COR-L47 (cell line): ENCODE measurements at places on chromosomes 11 and 22.

- no peak for DNase-seq
Observed at GRCh38 chr11:130765951-130766649, 150.2 kb downstream of the SNX19 start.

GRCh38 chr11:27013781-27014361, 20.0 kb downstream of the FIBIN start:
- DNase-seq, result no peak

GRCh38 chr22:30910358-30910757, 58.2 kb downstream of the MORC2 start:
- DNase-seq, result peak; percentile 11

DNA sequence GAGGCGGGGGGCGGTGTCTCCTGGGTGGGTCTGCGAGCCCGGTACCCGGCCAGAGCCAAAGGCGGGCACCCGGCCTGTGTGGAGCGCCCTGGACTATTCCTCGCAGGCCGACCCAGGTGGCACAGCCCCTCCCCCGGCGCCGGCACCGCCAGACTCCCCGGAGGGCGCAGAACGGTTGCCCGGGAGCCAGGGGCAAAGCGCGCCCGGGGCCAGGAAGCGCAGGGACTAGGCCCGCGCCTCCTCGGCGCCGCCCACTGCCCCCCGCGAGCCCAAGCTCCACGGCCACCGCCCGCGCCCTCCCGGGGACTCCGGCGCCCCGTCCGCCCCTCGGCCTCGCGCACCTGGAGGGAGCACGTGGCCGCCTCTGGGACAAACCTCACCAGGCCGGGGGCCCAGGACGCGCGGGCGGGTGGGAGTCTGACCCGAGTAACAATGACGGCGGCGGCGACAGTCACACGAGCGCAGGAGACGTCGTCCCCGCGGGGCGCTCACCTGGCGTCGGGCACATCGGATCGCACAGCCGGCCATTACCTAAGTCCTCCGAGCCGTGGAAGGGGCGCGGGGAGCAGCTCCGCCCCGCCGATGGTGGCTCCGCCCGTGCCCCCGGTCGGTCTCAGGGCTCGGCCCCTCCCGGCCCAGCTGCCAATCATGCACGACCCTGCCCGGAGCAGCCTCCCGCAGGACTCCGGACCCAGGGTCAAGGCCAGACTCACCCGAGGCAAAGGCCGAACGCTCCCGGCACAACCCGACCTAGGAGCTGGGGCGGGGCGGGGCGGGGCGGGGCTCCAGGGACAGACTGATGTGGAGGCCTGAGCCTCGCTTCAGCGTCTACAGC, 7.4 kb downstream of the PLXNB2 start:
- DNase-seq, result peak; percentile 13
